GM03348 (cell line): ENCODE measurements at places on chromosomes 7 and 10.

DNA sequence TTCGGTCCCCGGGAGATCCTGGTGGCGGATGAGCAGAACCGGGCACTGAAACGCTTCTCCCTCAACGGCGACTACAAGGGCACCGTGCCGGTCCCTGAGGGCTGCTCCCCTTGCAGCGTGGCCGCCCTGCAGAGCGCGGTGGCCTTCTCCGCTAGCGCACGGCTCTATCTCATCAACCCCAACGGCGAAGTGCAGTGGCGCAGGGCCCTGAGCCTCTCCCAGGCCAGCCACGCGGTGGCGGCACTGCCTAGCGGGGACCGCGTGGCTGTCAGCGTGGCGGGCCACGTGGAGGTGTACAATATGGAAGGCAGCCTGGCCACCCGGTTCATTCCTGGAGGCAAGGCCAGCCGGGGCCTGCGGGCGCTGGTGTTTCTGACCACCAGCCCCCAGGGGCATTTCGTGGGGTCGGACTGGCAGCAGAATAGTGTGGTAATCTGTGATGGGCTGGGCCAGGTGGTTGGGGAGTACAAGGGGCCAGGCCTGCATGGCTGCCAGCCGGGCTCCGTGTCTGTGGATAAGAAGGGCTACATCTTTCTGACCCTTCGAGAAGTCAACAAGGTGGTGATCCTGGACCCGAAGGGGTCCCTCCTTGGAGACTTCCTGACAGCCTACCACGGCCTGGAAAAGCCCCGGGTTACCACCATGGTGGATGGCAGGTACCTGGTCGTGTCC, 3.7 kb downstream of the TRIM56 start:
- DNase-seq = no peak

GRCh38 chr10:13233358-13233757, 816 bp downstream of the UCMA start:
- DNase-seq = no peak

GRCh38 chr7:77918676-77919075, 120.1 kb downstream of the PHTF2 start:
- no peak for DNase-seq

GRCh38 chr7:110105307-110105706, 985.6 kb upstream of the LRRN3 start:
- DNase-seq = no peak

GRCh38 chr7:34747867-34748727, 90.1 kb downstream of the NPSR1 start:
- peak; percentile 49 for DNase-seq

DNA sequence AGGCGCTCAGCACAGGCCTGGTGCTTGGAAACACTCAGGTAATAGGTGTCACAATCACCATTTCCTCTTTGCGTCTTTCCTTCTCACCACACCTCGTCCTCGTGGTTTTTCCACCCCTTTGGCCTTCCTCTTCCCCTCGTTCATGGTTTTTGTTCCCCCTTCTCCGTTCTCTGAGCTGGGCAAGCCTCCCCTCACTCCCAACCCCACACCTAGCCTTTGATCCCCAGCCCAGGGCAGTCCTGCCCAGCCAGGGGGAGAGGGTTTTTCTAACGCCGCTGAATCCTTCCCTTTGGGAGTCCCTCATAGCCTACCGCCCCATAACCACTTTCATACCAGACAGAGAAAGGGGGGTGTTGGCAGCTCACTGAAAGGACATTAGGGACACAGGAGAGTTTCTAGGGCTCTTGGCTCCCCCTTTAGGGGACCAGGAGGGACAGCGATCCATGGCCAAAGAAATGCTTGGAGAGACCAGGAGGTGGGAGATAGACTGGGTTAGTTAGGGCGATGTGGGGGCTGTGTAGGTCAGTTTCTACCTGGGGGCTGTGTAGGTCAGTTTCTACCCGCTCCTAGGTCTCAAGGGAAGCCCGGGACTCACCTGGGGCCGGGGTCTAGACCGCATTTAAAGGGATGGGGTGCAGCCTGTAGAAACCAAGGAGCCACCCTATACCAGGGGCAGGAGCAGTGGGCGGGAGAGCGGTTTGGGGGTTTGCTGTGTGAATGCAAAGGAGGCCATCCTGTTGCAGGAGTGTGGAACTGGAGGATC, 1.4 kb downstream of the EPHB4 start:
- DNase-seq = peak; percentile 59

GRCh38 chr10:3691482-3691881, 93.5 kb downstream of the KLF6 start:
- no peak for DNase-seq

DNA sequence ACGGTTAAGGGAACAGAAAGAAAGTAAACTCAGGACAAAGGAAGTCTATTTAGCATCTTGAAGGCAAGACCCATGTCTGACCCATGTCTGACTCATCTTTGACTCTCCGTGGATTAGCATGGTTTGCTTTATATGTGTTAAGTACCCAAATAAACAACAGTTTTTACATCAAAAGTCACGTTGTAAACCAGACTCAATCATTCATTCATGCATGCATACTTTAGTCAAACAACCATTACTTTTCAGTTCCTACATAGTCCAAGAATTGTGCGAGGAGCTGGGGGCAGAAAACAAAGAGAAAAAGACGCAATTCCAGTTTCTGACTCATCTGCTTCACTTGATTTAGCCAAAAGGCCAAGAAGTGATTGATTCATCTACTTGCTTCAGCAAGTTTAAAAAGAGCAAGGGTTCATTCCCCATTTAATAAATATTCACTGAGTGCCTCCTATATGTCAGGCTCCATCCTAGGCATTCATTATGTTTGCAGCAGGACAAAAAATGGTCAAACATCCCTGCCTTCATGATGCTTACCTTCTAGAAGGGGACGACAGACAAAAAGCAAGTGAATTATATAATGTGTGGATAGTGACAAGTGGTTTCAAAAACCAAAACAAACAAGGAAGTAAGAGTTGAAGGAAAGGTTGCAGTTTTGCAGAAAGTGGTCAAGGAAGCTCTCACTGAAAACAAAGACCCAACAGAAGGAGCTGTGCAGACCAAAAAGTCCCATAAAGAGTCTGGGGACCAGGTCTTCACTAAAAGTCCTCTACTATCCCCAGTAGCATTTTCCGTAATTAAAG, 116.2 kb downstream of the FAM107B start:
- DNase-seq = peak; percentile 40

- DNase-seq = no peak
Observed at GRCh38 chr7:132508724-132509353, 67.4 kb downstream of the PLXNA4 start.

- DNase-seq = no peak
Observed at GRCh38 chr7:47677664-47678063, 95.8 kb upstream of the TNS3 start.

DNA sequence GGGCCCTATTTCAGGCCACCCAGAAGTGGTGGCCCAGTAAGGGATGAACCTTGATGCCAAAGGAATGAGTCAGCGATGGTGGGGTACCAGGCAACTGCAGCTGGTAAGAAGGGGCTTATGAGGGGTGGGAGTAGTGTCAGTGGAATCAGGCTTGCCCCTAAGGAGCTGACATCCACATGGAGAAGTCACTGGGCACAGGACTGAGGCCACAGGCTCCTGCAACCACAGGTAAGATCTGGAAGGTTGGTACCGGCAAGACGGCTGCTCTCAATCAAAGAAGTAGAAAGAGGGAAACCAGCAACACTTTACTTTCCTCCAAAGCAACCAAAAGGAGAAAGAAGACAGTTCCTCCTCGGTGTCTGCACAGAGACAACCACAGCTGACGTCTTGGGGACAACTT, 2.5 kb downstream of the GCK start:
- no peak for DNase-seq

- DNase-seq = no peak
Observed at GRCh38 chr10:95329296-95329695, 38.5 kb upstream of the PDLIM1 start.

DNA sequence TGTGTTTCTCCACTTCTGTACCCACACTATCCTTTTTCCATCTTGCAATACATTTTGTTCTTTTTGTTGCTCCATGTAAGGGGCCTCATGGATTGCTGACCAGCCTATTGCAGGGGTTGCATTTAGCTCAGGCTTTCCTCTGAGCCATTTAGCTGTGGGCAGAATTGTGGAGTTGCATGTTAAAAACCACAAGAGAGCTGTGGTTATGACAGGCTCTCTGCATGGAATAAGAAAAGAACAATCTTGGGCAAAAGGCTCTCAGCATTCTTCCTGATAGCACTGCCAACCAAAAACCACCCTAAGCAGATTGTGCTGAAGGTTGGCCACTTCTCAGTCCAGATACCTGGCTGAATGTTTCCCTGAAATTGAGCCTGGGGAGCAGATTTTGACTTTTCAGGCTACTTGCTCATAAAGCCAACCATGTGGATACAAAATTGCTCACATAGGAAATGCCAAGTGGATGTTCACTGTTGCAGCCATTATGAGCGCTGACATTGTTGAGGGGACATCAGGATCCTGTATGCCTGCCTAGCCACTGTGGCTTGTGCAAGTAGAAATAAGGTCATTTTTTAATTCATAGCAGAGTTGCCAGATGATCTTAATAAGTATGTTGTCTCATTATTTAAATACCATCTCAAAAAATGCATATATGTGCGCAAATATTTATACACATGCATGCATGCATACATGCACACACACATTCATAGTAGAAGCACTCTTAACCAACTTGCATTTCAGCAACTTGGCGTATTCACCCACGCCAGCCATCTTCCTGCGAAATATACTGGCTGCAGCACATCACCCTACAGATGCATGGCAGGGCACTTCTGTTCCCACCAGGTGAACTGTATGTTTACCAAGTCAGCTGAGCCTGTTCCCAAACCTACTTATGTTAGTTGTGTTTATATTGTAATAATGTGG, 695.4 kb downstream of the LRMDA start:
- peak; percentile 45 for DNase-seq

GRCh38 chr7:19377611-19378344, 232.6 kb upstream of the FERD3L start:
- peak; percentile 71 for DNase-seq

DNA sequence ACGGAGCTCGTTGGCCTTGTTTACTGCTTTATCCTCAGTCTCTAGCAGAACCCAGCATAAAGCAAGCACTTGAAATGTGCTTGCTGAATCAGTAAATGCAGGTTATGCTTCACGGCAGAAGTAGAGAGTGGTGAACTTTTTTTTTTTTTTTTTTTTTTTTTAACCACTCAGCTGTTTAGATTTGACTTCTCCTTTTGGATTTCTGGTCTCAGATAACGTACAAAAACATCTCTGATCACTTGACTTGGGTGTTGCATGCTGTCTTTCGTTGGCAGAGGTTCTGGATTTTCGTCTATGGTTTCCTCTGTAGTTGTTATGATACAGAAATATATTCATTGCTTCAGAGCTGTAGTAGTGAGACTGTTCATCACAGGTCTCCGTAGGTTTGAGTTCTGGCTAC, 242.5 kb upstream of the HABP2 start:
- DNase-seq = no peak

GRCh38 chr7:11171569-11172192, 198.0 kb downstream of the PHF14 start:
- no peak for DNase-seq

- DNase-seq = no peak
Observed at GRCh38 chr10:102554531-102554930, 50.8 kb downstream of the SUFU start.

DNA sequence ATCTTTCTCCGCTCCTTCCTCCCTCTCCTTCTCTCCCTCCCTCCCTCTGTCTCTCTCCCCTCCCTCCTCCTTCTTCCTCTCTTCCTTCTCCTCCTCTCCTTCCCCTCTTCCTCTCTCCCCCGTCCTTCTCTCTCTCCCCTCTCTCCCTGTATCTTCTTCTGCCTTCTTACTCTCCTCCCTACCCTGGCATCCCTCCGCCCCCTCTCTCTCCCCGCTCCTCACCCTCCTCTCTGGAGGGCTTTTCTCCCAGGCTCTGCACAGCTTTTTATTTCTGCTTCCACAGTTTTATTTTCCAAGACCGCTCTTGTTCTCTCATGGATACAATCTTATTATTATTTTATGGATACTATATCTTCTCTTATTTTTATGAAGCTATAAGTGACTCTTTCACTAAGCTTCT, 32.6 kb downstream of the AP5Z1 start:
- DNase-seq = no peak

DNA sequence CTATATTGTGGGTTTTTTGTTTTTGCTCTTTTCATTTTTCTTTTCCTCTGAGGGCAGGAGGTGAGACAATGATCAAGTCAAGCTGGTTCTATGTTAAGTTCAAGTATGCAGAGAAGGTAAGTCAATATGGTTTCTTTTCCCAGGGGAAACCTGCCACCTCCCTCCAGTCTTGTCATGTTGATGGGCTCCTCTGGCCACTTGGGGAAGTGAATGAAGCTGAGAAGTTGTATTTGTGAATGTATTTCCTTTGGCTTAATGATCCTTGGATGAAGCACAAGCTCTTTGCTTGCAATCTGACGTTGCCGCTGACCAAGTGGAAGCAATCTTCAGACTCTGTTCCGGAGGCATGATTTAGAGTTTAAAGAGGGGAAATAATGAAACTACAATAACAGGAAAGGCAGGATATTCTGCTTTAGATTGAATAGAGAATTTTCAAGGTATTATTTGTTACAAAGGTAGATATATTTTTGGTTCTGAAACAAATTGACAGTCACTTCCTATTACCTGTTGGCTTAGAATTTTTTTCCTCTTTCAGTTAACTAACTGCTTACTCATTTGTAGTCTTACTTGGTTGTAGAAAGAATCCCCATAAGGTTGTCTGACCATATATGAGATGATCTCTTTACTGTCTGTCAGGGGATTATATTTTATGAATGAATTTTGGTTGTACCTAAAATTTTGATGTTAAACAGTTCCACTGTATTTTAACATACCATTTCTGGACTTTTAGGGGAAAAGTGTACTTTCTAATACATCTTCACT, 369.6 kb downstream of the AUTS2 start:
- DNase-seq = no peak

- DNase-seq = no peak
Observed at GRCh38 chr7:21903020-21903786, 42.5 kb downstream of the CDCA7L start.

- DNase-seq = no peak
Observed at GRCh38 chr7:137458399-137458798, 114.9 kb upstream of the PTN start.

DNA sequence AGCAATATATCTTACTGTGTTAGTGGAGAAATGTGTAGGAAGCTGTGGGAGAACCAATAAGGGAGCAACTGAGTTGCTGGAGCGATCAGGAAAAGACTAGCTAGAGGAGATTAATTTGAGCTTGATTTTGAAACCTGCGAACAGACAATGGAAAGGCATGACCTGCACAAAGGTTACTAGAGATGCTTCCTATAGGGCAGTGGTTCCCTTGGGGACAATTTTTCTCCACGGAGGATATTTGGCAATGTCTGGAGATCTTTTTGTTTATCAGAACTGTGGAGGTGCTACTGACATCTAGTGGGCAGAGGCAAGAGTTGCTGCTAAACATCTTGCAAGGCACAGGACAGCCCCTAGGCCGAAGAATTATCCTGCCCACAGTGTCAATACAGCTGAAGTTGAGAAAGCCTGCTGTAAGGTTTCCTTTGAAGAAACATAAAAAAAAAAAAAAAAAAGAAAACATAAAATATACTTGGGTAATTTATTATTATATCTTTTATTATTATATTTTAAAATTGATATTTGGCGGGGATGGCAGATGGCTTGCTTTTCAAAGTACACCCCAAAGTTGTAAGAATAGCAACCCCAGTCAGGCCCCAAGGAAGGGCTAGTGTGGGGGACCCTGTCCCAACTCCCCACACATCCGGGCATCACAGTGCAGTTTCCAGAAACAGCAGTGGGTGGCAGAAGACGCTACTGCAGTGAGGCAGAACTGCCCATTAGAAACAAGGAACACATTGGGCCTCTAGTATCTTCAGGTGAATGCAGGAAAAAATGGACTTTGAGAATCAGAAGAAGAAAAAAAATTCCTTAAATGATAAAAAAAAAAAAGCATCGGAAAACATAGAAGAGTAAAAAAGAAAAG, 481.6 kb downstream of the SH2D4B start:
- DNase-seq = peak; percentile 44
